ENCODE measurements at places on chromosomes 7 and 10.

DNA sequence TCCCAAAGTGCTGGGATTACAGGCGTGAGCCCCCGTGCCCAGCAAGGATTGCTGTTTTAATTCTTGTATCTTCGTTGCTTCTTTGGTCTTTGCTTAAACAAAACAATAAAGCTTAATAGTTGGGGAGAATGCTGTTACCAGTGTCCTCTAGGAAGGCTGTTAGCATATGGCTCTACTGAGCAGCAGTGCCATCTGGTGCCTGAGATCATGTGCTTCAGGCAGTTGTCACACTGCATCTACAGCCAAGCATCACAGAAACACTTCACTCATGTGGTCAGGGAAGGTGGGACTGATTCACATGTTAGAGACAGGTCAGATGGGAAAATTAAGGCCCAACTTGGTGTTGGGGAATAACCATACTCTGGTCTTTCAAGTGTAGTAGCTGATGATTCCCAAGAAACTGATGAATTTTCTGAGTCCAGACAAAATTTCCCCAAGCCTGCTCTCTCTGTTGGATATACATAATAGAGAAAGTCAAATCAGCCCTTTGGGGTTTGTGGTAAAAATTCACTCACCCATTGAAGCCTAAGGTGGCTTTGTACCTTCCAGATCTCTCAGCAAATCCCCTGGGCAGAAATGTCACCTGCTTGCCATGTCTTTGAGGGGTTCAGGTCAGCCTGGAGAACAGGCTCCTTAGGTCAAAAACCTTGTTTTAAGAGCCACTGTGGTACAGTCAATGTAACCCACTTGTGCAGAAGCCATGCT lies 28.4 kb downstream of the UBE2D4 start:
- no peak for DNase-seq

DNA sequence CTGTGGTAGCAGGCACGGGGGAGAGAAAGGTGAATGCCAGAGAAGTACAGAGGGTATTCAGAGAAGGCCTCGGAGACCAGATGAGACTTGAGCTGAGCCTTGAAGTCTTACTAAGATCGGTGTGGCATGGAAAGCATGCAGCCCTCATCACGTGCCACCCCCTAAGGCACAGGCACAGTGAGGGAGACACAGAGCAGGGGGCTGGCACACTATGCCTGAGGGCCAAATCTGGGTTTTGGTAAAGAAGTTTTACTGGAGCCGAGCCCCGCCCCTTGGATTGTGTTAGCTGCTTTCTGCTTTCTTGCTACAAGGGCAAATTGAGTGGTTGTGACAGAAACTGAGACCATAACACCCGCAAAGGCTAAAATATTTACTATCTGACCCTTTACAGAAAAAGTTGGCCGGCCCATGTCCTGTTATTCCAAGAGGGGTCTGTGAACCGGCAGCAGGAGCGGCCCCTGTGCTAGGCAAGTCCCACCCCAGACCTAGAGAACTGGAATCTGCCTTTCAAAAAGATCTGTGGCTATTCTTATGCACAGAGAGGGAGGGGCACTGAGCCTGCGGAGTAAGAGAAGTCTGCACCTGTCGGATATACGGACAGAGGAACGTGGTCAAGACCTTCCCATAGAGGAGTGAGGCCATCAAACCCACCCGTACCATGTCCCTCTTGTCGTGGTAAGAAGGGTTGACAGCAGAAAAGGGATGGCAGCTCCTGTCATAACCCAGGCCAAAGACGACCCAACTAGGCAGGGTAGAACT lies 109.3 kb upstream of the RHEB start:
- no peak for DNase-seq

GRCh38 chr7:153433223-153433622 lies 619.0 kb upstream of the DPP6 start:
- no peak for DNase-seq

DNA sequence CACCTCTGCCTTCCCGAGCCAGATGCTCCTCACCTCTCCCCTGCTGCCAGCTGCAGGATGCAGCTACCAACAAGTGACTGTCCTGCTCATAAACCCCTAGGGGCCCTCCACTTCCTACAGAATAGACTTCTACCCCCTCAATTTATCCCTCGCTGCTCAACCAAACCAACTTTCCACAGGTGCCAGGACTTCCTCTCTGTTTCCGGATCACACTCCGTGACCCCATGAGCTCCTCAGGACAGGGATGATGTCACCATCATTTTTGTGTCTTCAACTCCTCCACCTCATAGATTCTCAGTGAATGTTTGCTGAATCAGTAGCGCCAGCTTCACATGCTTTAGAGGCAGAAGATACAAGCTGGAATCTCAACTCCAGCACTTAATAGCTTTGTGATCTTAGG lies 25.8 kb upstream of the ADRB1 start:
- no peak for DNase-seq

DNA sequence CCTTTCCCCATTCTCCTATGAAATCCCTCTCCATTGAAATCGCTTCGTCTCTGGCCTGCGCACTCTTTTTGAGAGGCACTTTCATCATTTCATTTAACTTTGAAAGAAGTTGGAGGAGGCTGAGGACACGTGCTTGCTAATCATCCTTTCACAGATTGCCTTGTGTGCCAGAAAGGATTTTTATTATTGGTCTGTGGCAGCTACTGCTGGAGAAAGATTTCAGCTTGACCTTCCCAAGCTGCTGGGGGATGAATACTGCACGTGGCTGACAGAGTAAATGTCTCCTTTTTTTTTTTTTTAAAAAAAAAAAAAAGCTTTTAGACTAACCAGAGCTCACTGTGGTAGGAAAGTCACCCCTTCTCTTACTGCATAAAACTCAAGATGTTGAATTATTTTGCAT lies 44.2 kb upstream of the KCNIP2 start:
- DNase-seq, result no peak

DNA sequence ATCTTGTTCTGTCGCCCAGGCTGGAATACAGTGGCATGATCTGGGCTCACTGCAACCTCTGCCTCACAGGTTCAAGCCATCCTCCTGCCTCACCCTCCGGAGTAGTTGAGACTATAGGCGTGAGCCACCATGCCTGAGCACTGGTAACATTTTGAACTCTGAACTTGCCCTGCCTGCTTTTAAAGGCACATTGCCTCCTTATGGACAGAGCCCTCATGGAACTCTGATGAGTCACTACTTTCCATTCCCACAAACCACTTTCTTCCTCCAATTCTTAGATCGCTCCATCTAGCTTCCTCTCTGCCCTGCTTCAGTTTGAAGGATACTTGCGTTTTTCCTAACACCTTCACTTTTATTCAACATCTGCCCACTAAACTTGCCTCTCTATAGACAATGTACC lies 38.1 kb downstream of the PRPS1L1 start:
- no peak for DNase-seq

DNA sequence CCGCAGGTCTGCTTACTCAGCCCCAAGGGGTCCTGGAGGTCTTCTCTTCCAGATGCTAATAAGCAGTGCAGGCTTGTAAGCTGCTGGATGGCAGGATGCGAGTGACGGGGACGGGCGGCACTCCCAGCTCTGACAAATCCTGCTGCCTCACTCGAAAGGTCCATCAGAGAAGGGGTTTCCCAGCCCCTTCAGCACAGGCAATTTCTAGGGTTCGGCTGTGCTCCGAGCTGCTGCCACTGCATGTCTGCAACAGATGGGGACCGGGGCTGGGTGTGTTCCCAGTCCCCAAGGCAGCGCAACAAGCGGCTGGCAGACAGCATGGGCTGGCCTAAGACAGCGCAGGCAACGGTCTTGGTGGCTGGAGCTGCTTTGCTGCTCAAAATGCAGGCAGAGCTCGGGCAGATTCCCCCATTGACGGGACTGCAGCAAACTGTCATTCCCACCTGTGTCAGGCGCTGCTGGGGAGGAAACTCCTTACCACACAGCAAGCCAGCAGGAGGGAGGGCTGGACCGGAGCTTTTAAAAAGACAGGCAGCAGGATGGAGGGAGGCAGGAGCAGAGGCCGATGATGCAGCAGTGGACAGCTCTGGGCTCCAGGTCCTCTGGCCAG lies 62.4 kb downstream of the PRKAG2 start:
- DNase-seq, result no peak

DNA sequence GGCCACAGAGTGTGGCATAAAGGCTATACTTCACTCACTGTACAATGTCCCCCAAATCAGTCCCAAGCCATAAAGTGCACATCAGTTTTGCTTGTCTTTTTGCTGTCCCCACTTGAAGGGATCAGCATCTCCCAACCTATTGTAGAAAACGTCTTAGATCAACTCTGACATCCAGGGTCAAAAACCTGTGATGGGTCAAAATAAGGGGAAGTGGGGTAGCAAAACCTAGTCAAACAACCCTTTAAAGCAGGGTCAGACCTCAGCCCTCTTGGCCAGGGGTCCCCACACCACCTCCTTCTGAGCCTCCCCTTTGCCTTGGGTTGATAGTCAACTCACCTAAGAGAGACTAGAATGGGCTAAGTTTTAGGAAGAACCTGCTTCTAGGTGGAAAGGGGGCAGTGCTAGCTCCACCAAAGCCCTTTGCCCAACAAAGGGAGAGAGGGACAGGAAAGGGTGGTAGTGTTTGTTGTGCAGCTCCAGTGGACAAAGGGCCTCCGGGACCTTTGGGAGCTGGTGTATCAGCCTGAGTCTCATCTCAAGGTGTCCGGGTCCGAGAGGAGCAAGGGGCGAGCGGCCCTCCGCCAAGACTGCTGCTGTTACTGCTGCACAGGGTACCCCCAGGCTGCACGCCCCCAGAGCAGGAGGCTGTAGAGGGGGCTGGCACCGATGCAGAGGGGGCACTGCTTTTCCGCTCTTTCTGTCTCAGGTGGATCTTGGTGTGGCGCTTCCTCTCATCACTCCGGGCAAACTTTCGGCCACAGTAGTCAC lies 3.3 kb downstream of the EGR2 start:
- DNase-seq, result no peak

DNA sequence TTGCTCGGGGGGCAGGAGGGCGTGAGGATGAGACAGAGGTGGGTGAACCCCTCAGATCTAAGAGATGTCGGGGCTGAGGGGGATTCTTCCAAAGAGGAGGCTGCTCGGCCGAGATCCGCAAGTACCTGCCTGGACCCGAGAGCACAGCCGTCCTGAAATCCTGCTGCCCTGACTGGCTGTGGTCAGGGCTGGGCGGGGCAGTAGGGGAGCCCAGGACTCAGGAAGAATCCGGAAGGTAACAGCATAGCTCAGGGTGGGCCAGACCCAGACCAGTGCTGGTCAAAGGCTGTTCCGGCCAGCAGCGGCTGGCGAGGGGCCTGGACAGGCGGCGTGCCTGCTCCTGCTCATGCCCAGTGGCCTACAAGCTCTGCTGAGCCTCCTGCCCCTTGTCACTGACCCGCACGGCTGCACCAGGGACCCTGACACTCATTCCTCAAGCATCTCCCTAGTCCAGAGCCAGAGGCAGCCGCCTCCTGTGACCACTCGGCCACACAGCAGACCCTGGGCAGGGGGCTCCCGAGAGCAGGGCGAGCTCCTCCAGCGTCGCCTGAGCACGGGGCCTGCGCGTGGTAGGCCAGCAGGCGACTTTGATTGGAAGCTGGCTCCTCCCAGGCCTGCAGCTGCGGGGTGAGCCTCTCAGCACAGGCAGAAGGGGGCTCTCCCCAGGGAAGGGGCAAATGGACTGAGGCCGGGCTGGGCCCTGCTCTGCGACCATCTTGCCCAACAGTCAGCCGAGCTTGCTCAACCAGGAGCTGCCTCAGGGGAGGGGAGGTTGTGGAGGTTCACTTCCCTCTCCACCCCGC lies 3.1 kb upstream of the ADAP1 start:
- DNase-seq, result peak; percentile 61

GRCh38 chr7:54581511-54581910 lies 39.3 kb downstream of the VSTM2A start:
- no peak for DNase-seq

GRCh38 chr7:132179080-132179430 lies 397.2 kb downstream of the PLXNA4 start:
- DNase-seq, result no peak

DNA sequence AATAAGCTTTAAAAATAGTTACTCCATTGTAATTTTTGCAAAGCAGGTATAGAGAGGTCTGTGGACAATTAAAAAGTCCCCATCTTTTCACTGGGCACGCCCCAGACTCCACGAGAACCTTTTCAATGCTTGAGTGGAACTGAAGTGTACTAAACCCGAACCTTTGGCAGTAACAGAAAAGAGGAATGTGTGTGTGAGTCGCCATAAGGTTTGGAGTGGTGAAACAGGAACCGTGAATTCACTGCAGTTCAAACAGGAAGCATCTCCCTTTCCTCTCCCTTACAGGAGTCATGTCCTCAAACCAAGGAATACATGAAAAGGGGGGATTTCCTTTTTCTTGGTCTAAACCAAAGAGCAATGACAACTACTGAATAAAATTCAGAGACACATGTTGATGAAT lies 23.2 kb downstream of the NDUFB2 start:
- no peak for DNase-seq

DNA sequence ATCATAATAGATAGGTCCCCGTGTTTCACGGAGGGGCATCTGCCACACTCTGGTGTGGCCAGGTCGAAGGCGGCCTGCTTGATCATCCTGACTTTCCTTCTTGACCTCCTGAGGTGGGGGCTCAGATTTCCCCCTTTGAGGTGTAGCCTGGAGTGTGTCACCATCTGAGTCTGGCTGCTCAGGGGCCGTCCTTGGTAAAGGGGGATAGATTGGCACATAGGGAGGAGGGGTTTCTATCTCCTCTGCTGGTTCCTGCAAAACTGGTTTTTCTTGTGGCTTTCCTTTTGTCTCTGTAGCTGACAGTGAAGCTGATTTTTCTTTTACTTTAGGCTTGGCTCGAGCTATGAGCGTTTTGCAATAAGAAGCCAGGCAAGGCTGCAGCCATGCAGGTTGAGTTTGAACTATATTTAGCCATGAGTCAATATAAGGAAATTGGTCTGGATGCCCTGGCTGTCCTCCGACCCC lies 7.1 kb upstream of the ZNF117 start:
- DNase-seq, result no peak

- DNase-seq, result peak; percentile 25
These were observed 1180.3 kb downstream of the TYW1 start for GRCh38 chr7:68176974-68177373.

GRCh38 chr7:142807855-142808460 lies 37.2 kb downstream of the PRSS2 start:
- DNase-seq, result no peak

- DNase-seq, result no peak
These were observed 161.6 kb downstream of the NRCAM start for GRCh38 chr7:108294595-108294994.

GRCh38 chr7:157419035-157419293 lies 82.2 kb downstream of the DNAJB6 start:
- DNase-seq, result no peak

DNA sequence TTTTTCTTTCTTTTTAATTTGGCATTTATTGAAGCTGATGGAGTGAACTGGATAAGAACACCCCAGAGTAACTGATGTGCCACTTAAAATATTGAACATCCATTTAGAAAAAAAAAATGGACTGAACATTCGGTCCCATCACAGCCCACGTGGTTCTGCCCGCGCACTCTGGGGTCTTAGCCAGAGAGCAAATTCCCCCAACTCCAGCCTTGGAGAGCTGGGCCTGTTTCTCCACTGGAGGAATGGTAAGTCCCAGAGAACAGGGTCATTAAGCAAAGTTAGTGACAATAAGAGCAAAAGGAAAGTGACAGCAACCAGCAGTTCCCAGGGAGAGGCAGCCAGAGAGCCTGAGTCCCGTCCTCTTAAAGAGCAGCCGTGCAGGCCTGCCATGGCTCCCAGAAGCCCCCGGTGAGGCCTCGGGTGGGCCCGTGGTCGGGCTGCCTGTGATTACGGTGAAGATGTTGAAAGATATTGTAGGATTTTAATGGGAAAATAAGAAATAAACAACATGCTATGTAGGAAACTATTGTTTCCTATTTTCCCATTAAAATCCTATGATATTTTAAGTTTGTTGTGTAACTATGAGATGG lies 487.9 kb upstream of the MKI67 start:
- no peak for DNase-seq

- DNase-seq, result no peak
These were observed 18.0 kb downstream of the CALU start for GRCh38 chr7:128757203-128757602.

GRCh38 chr7:86926732-86927131 lies 132.7 kb downstream of the ELAPOR2 start:
- DNase-seq, result no peak
